ENCODE measurements at places on chromosomes 2 and 18.

DNA sequence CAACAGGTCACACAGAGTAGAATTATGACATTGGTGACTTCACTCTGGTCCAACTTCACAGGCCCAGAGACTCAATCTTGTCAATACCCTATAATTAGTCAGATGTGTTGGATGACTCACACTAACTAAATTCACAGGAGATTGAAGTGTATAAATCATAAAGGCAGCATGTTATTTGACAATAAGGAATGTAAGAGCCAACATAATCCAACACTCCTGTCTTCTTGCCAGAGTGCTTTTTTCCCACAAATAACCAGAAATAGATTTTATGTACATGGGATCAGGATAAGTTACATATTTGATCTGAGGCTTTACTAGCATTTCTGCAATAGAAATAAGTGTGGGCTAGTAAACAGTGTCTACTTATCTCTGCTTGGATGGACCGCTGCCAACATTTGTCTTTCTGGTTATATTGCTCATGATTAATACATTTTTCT, 42.2 kb upstream of the ZSWIM2 start:
- no peak for DNase-seq

GRCh38 chr2:105708697-105709096, 36.0 kb upstream of the NCK2 start:
- no peak for DNase-seq

DNA sequence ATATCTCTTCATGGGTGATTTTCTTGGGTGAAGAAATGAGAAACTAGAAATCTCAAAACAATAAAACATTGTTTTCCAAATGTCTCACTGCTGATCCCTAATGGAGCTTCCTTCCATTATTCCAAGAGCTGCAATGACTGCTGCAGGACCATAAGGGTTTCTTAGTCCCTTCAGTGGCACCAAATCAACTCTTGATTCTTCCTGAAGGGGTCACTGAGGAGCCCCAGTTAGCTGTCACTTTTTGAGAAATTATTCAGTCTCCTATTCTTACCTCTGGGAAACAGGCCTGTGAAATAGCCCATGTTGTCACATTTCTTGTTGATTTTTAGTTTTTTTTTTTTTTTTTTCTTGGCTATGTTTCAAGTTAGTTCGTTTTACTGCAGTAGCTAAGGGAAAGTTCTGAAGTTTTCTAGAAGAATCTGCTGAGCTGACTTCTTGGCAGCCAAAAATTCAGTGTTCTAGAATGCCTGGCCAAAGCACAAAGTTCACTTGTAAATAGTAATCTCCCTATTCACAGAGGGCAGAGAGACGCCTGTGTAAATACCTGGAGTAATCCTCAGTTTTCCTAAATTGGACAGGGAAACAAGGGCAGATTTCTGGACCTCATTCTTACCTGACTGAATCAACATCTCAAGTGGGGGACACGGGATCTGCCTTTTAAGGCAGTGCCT, 480.0 kb downstream of the RIT2 start:
- no peak for DNase-seq

- DNase-seq = no peak
Measured at GRCh38 chr2:221463241-221463896, 108.7 kb downstream of the EPHA4 start.

- DNase-seq = no peak
Measured at GRCh38 chr18:37871561-37871960, 306.0 kb upstream of the CELF4 start.

Data from activated T-helper 1 cell treated with anti-CD3 and anti-CD28 coated beads, Interleukin-2, amount 50 U/mL, for 16 hours (primary cell).